ENCODE measurements at places on chromosomes 11 and 22.

DNA sequence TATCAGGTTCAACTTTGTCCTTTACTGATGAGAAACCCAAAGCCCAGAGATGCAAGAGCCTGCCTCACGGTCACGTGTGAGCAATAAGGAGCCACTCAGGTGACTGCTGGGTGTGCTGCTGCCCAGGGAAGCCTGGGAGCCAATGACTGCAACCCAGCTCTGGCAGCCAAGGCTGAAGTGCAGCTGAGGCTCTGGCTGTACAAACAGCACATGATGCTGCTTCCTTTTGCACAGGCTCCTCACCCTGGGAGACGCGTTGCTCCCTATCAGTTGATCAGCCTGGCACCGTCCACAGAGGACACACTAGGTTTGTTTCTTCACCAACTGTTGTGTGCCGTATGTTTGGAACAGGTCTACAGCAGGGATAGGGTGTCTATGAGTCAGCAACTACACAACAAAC is 168.7 kb downstream of the EFCAB6 start:
- DNase-seq = no peak

GRCh38 chr11:105598371-105598770 is 11.5 kb upstream of the GRIA4 start:
- DNase-seq = no peak

GRCh38 chr11:118212781-118213191 is 12.0 kb downstream of the JAML start:
- DNase-seq = no peak

DNA sequence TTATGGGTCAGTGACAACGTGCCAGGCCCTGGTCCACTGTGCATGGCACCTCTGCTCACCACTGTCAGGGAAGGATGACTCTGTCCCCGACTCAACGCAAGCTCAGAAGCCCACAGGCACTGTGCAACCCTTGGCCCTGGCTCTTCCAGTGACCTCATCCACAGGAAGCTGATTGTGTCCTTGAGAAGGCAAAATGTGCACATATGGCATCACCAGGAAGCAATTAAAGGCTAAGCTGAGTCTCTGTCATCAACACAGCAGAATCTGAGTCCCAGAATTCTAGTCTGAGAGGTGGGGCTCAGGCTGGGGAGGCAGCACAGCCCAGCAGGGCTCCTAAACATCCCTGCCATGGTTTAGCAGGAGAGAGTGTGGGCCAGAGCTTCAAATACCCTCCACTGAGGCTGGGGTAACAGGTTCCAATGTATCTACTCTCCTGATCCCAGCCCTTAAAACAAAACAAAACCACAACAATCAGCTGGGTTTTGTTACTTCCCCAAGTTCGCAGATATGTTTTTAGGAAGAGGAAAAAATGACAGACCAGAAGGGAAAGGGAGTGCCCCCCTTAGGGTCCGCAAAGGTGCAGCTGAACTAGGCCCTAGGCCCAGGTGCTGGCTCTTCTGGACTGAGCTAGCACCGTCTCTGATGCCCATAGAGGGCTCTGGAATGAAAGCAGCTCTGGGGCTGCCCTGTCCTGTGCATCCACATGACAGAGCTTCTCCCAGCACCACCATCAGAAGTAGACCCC is 33.5 kb upstream of the GNAZ start:
- DNase-seq = no peak

GRCh38 chr11:65067446-65067845 is 9.1 kb upstream of the NAALADL1 start:
- no peak for DNase-seq

DNA sequence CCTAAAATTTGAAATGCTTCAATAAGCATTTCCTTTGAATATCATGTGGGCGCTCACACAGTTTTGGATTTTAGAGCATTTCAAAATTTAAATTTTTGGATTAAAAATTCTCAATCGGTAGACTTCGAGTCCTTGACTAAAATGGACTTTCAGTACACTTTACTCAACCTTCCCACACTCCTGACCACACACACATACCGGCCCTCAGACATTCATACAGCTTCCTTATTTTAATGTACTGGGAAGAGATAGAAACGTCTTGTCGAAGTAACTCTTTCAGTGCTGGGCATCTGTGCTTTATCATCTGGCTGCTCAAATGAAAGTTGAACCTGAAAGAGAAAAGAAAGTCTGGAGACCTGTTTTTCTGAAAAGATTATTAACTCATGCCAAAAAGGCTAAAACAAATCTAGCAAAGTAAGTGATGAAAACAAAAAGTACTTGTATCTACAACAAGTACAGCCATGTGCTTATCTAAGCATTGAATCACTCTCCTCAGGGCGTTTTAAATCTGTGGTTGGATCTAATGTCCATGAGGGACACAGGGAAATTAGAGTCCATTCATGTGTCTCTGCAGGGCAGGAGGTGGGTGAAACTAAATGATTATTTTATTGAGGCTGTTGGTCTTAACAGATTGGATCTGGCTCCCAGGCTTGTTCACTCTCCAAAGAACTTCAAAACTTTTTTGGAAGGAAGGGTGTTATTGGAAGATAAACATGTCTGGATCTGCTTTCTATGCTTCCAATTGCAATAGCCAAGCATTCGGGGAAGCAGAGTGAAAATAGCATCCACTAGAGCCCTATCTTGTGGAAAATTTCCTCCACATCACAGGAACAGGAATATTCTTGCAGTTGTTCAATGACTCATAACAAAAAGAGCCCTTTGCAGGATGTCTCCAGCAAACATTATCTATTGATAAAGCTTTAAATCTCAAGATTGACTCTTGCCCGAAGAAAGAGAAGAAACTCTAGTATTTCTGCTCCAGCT is 47.0 kb downstream of the CARD18 start:
- DNase-seq = no peak

DNA sequence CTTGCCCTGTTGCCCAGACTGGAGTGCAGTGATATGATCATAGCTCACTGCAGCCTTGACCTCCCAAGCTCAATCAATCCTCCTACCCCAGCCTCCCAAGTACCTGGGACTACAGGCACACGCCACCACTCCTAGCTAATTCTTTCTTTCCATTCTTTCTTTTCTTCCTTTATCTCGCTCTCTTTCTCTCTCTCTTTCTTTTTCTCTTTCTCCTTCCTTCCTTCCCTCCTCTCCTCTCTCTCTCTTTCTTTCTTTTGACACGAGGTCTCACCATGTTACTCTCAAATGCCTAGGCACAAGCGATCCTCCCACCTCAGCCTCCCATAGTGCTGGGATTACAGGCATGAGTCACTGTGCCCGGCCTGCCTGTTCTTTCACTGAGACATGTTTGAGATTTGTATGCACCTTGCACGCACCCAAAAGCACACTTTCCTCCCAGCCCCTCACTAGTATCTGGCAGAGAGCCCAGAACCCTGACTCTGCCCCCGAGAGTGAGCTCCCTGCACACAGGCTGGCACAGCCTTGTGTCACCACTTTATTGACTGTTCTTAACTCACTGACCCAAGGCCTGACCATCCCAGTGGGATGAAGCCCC is 56.8 kb downstream of the CD6 start:
- no peak for DNase-seq

DNA sequence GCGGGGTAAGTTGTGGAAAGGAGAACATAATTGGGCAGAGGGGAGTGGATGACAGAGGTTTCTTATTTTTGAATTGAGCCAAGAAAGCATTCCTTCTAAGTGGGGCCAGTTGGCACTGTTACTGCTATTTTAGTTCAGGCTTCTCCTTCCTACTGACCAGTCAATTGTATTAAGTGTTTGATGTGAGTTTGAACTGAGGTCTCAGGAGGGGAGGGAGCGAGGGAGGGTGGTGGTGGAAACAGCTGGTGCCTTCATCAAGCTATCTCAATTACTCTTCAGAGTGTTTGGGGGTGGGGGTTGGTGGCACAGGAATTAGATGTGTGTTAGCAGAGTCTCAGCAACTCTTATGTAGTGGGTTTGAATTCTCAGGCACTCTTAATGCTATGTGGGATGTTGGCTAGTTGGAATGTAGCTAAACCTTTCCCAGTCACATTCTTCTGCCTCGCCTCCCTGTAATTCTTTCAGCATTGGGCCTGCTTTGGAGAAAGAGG is 14.5 kb downstream of the CTNND1 start:
- no peak for DNase-seq

DNA sequence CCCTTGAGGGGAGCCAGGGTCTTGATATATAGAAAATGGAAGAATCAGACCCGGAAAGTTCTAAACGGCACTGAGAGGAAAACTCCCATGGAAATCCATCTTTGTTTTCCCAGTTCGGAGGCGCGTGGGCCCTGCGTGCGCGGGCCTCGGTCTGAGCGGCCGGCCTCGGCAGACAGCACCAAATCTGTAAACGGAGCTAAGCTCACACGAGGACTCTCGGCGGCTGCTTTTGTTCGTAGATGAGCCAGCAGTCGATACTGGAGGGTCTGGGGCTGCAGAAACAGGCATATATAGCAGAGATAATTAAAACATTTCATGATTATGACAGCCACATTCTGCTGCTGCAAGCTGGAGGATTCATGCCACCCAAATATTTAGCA is 68.5 kb upstream of the PPARA start:
- DNase-seq = no peak

DNA sequence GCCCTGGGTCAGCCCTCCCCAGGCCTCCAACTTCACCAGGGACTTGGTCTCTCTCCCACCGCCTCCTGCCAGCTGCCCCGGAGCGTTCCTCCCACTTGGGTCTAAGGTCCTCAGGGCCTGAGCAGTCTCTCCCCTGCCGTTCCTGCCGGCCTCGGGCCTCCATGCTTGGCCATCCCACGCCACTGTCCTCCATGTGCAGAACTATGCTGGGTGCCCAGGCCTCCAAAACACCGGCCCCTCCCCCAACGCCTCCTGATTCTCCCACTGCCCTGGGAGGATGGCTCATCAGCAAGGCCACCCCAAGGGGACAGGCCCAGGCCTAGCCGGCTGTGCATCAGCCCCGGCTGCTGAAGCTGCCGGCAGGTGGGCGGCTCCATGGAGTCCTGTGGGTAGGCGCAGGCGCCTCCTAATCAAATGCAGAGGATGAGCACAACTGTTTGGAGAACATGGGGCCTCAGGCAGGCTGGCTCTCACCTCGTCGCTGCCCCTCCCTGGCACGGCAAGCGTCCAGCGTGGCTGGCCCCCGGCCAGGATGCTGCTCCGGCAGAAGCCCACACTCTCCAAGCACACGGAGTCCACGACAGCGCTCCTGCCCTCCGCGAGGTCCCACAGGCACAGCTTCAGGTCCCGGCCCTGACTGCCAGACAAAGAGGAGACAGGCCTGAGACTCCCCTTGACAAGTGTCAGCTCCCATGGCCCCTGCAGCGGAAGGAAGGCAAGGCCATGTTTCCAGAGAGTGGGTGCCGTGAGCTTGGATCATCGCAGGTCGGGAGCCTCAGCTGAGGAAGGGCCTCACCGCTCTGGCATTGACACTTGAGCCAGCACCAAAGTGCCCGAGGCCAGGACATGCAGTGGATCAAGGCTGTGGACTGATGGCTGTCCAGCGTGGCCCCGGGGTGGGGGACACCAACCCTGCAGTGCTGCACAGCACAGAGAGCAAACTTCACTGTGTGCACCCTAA is 42.6 kb downstream of the GNB1L start:
- no peak for DNase-seq

DNA sequence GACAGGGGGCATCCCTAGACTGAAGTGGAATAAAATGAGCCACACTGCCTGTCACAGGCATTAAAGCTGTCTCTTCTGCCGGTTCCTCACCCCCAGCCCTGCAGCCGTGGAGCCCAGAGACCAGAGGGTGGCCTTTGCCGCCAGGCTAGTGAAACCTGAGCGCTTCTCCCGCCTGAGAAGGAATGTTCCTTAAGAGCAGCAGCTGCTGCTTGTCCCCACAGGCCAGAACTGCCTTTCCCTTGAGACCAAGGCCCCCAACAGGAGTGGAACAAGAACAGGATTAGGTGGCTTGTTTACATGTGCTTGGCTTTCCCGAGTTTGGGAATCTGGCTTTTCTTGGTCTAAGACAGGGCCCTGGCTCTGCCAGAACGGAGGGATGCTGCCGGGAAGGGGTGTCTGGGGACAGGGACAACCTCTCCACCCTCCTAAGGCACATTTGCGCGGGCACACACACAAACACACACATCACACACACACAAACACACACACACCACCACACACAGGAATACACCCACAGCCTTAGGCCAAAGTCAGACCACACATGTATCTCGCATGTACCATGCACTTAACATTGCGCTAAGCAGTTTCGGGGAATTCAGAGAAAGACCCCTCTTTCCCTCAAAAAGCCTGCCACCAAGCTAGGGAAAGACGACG is 91.8 kb downstream of the FEZ1 start:
- no peak for DNase-seq

- no peak for DNase-seq
Measured at GRCh38 chr11:28835317-28835716, 727.1 kb downstream of the METTL15 start.

- DNase-seq = no peak
Measured at GRCh38 chr11:128515826-128516778, 71.3 kb downstream of the ETS1 start.

DNA sequence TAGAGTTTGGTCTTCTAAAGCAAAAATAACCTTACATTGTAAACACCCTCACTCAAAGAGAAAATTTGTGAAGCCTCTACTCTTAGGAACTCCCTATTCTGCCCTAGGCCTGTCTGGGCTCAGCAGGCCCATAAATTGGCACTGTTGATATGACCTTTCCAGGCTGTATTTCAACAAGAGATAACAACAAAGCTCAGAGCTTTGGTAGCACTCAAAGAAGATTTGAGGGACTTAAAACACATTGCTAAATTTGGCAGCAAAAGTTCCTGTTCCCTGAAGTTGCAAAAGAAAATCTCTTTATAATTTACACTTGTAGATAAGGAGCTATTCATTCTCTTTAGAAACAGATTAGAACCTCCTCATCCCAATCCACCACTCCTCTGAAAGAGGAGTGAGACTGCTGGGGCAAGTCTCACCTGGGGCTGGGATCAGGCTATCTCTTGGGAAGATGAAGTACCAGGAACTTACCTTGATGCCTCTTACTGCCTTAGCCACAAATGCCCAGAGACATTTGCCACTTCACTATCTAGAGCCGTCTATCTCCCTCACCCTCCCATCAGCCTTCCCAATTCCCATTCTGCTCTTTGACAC is 110.4 kb upstream of the AKIP1 start:
- no peak for DNase-seq

GRCh38 chr11:31687861-31688260 is 123.3 kb downstream of the PAX6 start:
- no peak for DNase-seq

- DNase-seq = no peak
Measured at GRCh38 chr11:86592659-86593451, 79.6 kb downstream of the ME3 start.

GRCh38 chr11:119419834-119420492 is 3.0 kb downstream of the THY1 start:
- no peak for DNase-seq

- no peak for DNase-seq
Measured at GRCh38 chr11:12142909-12143308, 32.5 kb downstream of the MICAL2 start.

DNA sequence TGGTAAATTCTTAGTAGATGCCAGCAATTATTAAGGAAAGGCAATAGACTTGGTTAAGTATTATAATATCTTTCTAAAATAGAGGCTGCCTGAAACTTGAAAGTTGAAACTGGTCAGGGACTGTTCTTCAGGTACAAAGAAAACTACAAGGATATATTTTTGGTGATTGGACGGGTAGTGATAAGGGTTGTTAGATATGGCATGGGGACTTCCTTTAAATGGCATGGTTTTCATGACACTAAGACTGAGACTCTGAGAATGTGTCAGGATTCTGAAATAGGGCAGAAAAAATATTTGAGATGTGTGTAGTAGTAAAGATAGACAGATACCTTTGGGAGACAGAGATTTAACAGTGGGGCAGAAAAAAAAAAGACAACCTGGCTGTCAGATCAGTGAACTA is 108.4 kb upstream of the SLC5A12 start:
- DNase-seq = no peak
